ENCODE measurements at places on chromosomes 16 and 17.

DNA sequence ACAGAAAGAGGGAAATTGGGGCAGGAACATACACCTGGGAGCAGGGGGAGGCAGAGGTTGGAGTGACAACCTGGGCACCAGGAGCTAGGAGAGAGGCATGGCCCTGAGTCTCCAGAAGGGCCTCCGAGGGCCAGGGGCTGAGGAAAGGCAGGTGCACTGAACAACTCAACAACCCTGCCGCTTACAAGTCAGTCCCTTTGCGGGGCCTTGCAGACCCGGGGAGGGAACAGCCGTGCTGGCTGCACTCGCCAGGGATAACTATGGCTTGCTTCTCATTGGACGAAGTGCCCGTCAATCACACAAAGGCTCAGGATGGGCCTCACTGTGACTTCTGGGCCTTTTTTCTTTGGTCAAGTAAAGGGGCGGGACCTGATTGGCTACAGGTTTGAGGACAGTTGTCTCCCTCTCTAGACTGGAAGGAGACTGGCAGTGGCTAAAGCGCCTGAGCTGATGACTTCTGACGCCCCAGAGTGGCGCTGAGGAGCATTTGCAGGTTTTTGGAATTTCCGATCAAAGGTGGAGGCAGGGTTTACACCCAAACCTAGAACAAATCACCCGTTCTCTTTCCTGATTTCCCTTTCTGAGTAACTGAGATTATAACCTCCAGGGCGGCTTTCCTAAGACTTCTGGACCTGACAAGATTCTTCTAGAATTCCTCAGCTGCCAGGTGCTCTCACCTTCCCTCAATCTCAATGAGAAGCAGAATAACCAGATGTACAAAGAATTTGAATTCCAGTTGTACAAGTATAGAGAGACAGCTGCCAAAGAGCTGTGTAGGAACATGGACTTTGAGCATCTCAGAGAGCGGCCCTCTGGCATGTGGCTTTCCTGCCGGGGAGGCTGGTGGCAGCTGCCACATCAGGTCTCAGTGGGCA is 27.6 kb upstream of the ST6GALNAC2 start:
- no peak for DNase-seq

DNA sequence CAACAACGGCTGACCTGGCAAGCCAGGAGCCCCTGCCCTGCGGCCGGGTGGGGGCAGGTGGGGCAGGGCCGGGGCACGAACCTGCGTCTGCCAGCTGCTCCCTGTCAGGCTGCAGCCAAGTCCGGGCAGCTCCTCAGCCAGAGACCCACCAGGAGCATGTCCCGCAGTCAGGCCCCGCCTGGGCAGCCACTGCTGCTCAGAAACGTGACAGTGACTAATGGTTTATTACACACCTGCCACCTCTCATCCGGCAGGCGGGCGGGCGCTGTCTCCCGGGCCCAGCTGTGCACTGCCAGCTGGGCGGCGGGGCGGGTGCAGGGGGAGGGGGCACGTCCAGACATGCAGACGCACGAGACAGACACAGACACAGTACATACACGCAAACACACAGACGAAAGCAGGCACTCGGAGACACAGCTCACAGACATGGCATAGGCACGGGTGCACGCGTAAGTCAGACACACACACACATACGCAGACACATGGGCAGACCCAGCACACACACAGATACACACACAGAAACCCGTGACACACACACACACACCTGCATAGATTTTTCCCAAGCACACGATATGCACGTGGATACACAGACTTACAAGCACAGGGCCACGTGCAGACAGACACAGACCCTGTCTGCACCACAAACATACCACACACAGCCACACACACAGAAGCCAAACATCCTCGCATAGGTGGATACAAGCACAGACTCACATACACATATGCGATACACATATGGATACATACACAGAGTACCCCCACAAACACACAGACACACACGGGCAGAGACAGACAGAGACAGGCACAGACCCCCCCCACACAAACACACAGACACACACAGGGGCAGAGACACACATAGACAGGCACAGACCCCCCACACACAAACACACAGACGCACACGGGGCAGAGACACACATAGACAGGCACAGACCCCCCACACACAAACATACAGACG is 248.3 kb upstream of the CIBAR2 start:
- DNase-seq, result no peak

DNA sequence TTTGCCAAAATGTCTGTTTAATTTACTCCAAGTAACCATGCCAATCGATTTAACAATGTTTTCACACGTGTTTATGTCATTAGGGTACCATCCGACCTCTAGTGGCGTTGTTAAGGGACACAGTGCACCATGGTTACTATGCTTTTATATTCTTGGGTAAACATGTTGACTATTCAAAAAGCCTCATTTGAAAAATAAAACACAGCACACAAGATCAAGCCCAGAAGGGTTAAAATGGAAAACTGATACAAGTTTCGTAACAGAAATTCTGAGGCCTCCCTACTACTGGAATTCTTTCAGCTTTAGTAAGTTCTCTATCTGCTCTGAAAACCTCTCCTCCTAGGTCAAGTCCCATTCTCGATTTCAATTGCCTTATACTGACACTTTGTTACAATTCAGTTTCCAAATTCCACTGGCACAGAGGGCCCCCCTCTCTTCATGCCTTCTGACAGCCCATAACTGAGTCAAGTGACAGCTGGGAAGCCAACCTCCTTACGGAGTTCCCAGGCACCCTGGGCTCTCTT is 2.1 kb downstream of the CFAP20 start:
- DNase-seq, result no peak

DNA sequence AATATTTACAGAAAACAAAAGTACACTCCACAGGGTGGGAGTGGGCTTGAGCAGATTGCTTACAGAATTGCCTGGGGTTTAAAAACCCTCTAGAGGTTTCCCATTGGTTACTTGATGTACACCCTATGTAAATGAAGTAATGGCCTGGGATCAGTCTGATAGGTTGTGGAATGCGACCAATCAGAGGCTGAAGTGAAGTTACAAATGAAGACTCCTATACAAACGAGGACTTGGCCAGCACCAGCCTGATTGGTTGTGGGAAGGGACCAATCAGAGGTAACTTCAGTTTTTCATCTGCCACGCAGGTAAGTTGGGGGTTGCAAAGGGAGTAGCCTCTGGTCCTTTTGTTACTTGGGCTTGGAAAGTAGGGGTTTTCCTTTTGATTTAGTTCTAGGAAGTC is 8.8 kb downstream of the EEF2K start:
- no peak for DNase-seq

DNA sequence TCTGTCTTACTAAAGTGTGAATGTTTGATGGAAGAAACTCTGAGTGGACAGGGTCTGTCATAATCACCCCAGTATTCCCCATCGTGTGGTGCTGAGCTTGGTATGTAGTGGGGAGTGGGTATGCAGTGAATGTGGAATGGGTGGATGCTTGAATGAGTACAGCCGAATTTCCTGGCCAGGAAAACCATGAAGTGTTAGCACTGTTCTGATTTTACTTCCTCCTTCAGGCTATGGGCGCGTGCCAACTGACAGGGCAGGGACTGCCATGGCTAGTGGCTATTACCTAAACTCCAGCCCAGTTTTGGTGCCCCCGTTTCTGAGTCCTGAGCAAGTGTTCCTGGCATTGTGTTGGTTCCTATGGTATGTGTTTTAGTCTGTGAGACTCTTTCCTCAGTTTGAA is 48.6 kb downstream of the PRKCA start:
- DNase-seq, result no peak

- no peak for DNase-seq
These were observed 1.5 kb upstream of the SIAH1 start for GRCh38 chr16:48386559-48387312.
